ENCODE measurements at places on chromosomes 12 and 14.

DNA sequence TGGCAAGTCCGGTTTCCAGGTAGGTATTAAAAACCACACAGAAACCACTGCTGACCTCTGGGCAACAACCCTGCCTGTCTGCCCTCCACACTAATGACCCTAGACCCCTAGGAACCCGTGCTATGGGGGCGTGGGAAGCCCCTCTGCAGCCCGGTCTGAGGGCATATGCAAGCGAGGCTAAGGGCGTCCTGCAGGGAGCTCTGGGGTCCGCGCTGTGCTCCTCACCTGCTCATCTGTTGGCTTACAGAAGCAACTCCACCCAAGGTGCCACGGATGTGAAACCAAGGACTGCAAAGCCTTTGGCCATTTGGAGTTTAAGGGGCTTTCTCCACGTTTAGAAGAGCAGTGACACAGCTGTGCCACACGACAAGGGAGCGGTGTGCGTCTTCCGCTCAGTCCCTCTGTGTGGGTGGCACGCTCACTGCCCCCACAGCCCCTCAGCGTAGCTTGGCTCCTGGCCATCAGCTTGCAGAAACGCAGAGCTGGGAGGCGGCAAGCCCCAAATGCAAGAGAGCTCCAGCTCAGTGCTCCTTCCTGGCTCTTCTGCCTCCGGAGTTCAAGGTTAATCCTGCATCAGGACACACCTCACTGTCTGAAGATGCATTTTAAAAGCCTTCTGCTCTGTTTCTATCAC is 18.4 kb downstream of the AMN start:
- no peak for DNase-seq

DNA sequence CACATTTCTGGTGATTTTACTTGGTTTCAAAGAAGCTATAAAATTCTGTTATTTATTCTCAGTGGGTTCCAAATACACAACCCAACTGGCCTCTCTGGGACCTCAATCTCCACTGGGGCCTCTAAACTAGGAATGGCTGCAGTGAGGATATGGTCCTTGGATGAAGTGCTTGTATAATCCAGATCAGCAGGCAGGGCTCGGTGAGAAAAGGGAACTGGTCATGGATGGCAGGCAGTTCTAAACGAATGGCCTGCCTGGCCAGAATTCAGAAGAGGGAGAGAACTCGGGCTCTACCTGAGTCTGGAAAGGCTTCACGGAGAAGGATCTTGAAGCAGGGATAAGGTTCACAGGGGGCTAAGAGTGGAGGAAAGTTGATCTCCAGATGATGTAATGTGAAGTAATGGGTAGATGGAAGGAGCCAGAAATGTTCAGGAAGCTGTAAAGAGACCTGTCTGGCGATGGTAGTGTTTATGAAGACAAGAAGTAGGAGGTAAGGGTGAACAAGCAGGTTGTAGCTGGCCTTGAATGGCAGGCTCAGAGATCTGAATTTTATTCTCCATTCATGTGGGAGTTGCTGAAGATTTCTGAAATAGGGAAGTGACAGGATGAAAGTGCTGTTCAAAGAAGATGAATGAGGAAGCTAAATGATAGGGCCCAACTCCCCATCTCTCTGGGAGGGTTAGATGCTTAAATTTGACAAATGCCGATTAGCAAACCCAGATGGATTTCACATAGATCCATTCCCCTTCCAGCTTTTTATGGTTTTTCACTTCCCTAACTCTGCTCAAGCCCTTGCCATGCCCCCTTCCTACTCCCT is 31.5 kb upstream of the ANO6 start:
- no peak for DNase-seq

DNA sequence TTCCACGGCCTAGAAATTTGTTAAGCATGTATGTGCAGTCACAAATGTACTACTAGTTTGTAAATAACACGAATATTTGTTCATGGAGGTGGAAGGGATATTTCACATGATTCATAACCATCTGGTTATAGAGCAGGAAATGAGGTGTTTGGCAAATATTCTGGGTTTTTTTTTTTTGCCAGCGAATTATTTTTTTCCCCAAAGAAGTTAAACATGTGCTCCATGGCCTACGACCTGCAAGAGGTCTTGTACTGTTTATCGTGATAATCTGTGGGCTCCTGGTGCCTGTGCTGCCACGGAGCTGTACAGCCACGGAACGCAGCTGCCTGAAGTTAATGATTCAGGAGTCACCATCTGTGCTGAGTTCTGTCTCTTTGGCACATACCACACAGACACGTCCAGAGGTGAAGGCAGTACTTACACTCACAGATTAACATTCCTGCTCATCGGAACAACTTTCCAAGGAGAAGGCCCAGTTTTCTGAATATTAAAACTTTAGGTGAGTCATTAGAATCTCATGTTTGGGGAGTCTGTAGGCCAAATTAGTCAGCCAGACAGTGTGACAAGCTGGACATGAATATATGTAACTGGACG is 156.3 kb downstream of the TMX1 start:
- no peak for DNase-seq

GRCh38 chr14:106067935-106068334 is 541.6 kb downstream of the TMEM121 start:
- no peak for DNase-seq

GRCh38 chr14:75494896-75495295 is 27.4 kb upstream of the BATF start:
- no peak for DNase-seq

- DNase-seq: no peak
Observed at GRCh38 chr12:27521066-27521465, 2.9 kb upstream of the PPFIBP1 start.

- no peak for DNase-seq
Observed at GRCh38 chr14:90204516-90204915, 51.8 kb upstream of the PSMC1 start.

- no peak for DNase-seq
Observed at GRCh38 chr14:77763978-77764377, 3.0 kb upstream of the SNW1 start.

DNA sequence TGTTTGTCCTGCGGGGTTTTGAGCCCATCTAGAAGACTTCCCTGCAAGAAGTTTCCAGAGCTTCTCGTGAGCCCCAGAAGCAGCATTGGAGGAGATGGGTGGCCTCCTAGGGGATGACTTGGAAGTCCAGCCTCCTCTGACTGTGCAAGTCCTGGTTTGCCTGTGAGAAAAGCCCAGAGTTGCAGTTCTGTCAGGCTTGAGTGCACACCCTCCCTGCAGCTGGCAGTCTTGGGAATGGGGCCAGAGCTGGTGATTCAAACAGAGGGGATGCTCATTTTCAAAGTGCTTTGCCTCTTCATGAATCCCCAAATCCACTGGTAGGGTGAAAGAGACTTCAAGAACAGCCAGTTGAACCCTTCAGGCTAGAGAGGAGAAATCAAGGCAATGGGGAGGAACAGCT is 3.9 kb upstream of the PPP1R1A start:
- no peak for DNase-seq

GRCh38 chr12:42474391-42474790 is 115.2 kb downstream of the PRICKLE1 start:
- no peak for DNase-seq

DNA sequence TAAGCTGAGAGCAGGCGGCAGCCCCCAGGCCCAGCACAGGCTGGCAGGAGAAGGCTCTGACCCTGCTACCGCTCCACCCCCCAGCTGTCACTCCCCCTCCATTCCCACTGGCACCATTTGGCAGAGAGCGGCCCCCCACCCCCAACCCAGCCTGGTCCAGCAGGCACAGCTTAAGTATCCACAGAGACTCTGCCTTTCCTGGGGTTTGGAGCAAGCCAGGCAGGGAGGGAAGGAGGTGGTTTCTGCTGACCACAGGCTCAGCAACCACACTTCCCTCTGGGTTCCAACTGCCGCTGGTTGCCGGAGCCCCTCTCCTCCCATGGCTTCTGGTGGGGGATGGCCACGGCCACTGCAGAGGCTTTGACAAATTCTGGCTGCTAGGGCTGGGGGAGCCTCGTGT is 30.5 kb upstream of the CCND2 start:
- no peak for DNase-seq

GRCh38 chr12:89433634-89434033 is 81.3 kb upstream of the DUSP6 start:
- no peak for DNase-seq
